ENCODE measurements at places on chromosomes 4 and X.

DNA sequence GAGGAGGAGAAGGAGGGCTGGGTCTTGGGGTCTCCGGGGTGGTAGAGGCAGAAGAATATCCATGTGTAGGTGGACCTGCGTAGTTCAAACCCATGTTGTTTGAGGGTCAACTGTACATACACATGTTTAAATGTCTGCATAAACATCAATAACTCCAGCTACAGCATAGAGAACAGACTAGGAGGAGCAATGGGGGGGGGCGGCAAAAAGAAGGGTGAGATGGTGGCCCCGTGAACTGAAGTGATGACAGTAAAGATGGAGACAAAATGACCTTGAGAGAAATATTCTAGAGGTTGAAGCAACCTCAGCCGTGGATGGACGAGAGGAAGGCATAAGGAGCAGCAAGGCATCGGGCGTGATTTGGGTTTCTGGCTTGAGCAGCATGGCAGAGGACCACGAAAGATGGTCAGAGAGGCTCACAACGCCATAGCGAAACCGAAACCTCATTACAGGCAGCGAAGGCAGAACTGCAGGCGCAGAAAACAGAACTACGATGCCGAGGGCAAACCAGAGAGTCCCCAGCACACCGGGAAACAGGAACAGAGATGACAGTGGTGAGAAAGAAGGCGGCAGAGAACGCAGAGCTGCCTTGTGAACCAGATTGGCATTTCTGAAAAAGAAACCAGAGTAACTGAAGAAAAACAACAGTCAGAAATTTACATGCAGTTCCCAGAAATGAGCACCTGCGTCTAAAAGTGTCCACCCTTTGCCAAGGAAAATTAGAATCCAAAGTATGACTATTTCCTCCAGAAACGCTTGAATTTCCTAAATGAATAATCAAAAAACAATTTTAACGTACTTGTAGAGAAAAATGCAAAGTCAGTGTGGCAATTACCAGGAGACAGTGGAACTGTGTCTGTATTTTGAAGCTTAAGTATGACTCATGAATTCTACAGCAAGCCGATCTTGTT, 50.3 kb upstream of the ENPP6 start:
- DNase-seq, result peak; percentile 80

GRCh38 chr4:8192748-8193738, 6.0 kb upstream of the SH3TC1 start:
- no peak for DNase-seq

GRCh38 chrX:106397788-106398538, 213.8 kb upstream of the RADX start:
- DNase-seq, result no peak

DNA sequence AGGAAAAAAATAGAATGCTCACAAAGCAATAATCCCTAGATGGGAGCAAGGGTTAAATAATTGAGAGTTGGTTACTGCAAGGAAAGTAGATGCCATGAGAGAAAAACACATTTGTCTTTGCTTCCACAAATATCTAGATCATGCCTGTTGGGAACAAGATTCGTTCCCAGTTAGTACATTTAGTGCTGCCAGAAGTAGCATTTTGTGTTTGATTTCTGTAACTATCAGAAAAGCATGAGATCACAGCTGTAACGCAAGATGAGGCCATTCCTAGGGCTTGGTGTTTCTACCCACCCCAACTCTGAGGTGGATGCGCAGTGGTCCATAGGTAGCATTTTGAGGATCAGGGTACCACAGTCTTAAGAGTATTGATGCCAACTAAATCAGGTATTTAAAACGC, 20.4 kb upstream of the PDK3 start:
- no peak for DNase-seq

DNA sequence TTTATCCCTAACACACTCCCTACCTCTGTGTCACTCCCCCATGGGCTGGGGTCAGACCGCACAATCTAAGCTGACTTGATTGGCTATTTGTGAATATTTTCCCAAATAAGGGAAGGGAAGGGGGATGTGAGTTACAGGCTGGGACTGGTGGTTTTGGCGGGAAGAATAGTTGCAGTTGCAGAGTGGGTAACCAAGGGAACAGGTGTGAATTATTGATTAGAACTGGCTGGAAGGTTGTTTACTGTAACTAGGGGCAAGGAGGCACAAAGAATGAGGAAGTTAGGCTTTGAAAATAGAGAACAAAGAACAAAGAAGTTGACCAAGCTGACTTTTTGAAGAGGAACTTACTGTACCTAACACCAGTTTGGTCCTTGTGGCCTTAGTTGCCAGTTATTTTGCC, 88.0 kb upstream of the XAGE2 start:
- DNase-seq, result no peak

DNA sequence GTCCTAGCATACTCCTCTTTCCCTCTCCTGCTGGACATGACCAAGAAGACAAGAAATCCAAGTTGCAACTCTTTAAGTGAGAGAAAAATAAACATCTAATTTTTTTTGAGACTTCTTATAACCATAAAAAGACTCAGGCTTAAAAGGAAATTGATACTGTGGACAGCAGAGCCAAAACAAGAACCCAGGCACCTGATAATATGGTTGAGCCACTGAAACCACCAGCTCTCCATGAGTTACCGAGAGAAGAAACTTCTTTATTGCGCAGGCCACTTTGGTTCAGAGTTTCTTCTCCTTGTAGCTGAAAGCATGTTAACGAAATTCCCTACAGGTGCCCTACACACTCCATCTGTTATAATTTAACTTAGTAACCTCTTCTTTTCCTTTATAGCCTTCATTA, 11.3 kb upstream of the SPCS3 start:
- DNase-seq, result no peak

DNA sequence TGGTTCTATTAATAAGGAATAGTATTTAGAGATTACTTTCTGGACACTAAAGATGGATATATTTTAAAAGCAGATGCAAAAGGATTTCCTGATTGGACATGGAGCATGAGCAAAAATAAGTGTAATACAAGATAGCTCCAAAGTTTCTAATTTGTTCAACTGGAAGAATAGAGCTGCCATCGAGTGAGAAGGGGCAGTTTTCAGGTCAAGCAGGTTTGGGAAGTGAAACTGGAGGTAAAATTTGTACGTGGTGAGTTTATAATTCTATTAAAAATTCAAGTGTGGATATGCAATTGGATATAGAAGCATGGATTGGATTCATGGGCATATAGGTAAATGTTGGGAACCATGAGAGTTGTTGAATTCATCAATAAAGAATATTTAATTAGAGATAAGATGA, 31.8 kb downstream of the PRDM8 start:
- DNase-seq, result no peak

GRCh38 chr4:189443341-189443740, 497.3 kb upstream of the FRG1 start:
- DNase-seq, result no peak

GRCh38 chr4:33493231-33493630, 2751.1 kb downstream of the ARAP2 start:
- no peak for DNase-seq

GRCh38 chr4:179361978-179362486, 1919.8 kb upstream of the AGA start:
- DNase-seq, result no peak

DNA sequence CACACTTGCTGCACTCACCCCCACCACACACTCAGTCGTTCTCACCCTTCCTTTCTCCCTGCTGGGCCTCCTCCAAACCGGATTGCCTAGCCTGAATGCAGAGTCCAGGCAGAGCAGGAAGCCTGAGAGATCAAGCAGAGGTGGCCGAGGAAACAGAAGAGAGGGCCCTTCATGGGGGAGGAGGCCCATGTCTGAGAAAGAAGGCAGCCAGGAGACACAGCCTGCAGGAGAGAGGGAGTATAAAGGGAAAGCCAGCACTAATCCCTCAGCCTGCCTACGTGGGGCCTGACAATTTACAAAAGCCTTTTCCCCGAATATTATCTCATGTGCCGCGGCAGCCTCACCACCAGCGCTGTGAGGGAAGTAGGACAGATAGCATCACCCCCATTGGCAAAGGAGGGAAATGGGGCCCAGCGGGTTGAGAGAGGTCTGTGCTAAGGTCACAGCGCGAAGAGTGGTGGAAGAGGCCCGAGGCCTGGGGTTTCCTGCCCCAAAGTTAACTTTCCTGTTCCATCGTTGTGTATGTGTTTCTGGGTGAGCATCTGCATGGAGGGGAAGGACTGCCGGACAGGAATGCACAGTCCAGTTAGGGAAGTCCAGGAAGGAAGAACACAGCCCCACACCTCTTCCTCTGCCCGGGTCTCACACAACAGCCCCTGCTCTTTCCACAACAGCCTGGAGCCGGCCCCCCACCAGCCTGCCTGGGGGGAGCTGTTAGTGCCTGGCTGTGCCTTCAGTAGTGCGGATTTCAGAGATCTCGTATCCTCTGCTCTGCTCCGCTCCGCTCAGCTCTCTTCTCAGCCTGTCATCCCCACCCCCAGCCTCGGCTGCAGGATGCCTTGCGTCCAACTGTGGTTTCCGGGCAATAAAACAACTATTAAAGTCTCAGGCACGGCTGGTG, 50.9 kb upstream of the BCOR start:
- DNase-seq, result no peak

DNA sequence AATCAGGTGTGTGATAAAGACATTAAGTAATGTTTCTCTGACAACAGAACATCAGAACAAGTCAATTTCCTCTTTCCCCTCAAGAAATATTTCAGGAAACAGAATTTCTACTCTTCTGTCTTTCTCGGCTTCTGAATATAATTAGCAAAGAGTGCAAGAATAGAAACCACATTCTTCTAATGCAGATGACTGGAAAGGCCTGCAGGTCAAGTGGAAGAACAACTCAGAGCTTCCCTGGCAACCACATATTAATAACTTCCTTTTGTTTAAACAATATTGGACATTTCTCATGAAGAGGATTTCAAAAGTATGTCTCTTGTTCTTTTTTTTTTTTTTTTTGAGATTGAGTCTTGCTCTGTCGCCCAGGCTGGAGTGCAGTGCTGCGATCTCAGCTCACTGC, 225.5 kb downstream of the PARM1 start:
- no peak for DNase-seq

DNA sequence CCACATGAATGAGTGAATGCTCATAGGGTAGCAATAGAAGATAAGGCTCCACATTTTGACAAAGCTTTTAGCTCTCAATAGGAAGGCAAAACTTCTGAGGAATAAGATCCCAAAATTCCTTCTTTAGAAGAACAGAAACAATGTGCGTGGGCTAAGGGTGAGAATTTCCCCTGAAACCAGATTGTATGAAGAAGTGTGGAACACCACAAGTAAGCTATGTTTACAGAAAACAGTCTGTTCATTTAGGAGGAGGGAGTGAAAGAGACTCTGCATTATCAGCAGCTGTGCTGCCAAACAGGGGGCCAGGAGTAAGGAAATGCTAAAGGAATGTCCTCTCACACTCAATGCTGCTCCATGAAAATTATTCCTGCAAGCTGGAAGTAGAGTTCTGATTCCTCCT, 851.6 kb downstream of the CENPC start:
- DNase-seq, result no peak

- no peak for DNase-seq
Observed at GRCh38 chrX:131199091-131199490, 90.0 kb downstream of the IGSF1 start.

- DNase-seq, result peak; percentile 64
Observed at GRCh38 chr4:600850-601515, 24.4 kb upstream of the PDE6B start.

DNA sequence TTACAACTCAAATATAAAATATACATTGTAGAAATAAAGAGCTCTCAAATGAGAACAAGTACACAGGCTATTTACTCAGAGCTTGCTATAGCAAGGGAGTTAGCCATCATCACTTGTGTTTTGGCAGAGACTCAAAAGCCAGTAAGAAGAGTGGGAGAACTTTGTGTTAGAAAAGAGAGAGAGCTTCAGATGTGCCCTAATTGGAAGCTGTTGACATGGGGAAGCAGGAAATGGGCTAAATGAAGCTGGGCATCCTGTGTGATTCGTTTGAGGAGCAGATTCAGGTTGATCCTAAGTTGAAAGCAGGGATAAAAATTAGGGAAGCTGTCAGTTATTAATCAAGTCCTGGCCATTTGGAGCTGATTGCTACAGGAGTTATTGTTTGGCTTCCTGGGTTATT, 207.4 kb upstream of the MAOA start:
- no peak for DNase-seq

GRCh38 chr4:4974727-4975126, 44.5 kb downstream of the CYTL1 start:
- DNase-seq, result no peak

GRCh38 chrX:96126182-96126581, 558.5 kb upstream of the DIAPH2 start:
- DNase-seq, result no peak

DNA sequence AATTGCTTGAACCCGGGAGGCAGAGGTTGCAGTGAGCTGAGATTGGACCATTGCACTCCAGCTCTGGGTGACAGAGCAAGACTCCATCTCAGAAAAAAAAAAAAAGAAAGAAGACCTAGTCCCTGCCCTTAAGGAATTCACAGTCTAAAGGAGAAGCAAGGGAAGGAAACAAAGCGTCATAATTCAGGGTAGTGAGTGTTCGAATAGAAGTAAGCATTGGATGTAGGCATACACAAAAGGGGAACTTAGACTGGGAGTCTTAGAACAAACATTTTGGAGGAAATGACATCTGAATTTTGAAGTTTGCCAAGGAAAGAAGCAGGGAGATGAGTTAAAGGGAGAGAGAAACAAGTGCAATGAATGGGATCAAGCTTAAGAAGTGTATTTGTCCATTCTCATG, 32.4 kb downstream of the PPM1K start:
- no peak for DNase-seq

- peak; percentile 36 for DNase-seq
Observed at GRCh38 chr4:121370729-121371325, 10.0 kb downstream of the QRFPR start.

GRCh38 chrX:25925946-25926345, 212.2 kb upstream of the MAGEB18 start:
- DNase-seq, result no peak
